Activated CD4-positive, CD25-positive, alpha-beta regulatory T cell treated with anti-CD3 and anti-CD28 coated beads, Interleukin-2, amount 50 U/mL, for 16 hours (primary cell): ENCODE measurements at places on chromosomes 12 and 14.

- DNase-seq, result no peak
Measured at GRCh38 chr12:71440763-71441748, 1.5 kb downstream of the LGR5 start.

DNA sequence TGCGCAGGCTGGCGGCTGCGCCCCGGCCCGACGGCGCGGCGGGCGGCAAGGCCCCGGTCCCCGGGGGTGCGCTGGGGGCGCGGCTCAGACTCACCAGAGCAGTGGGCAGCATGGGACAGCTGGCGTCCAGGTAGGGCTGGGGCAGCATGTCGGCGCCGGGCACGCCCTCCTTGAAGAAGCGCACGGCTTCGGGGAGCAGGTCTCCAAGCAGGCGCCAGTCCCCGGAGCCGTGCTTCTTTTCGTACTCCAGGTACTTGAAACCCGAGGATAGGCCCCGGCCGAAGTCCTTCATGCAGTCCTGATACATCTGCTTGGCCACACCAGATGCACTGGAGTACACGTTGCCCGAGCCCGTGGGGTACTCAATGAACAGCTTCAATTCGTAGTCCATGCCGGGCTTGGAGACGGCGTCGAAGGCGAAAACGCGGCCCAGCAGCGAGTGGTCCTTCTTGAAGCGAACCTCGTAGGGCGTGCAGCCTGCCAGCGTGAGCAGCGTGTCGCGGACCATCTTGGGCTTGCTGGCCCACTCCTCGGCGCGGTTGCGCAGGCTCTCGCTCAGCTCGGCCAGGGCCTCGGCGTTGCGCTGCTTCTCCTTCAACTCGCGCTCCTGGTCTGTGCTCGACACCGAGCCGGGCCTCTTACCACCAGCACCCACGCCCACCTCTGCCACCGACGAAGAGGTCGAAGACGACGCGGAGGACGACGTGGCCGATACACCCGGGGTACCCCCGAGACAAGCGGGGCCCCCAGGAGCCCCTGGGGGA is 2.2 kb downstream of the IRF2BPL start:
- no peak for DNase-seq

DNA sequence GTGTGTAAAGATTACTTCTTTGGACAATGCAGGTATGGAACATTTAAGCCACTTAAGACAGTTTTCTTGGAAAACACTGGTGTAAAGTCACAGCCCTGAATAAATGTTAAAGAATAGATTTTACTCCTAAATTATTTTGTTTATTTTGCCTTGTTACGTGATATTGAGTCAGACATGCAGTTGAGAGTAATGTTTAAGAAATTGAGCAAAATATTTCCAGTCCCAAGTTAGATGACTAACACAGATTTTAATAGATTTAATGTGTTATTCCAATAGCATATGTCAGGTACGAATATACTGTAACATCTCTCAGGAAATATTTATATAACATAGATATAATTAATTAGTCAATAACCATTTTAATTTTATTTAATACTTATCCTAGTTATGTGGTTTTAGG is 1361.7 kb downstream of the FSCB start:
- DNase-seq, result no peak

- no peak for DNase-seq
Measured at GRCh38 chr12:58420503-58420902, 479.1 kb downstream of the ATP23 start.

GRCh38 chr14:70077720-70078119 is 111.0 kb downstream of the SLC8A3 start:
- DNase-seq, result no peak
